ENCODE measurements at places on chromosomes 16 and 17. TPM values are rescaled to one million over a fixed set of nuclear protein-coding genes. Genes with fewer than 3 reads are reported as not detected.

SHMT1 gene
- 28.0 TPM for total RNA-seq

CBX2 gene
- total RNA-seq: 0.14 TPM

SAMD14 gene
- total RNA-seq: 9.7 TPM

PLA2G10 gene
- total RNA-seq: not detected

NOXO1 gene
- not detected for total RNA-seq

TTYH2 gene
- total RNA-seq: 2.4 TPM

USP31 gene
- total RNA-seq: 25.0 TPM

DDX19B gene
- total RNA-seq: 20.8 TPM

ACSM5 gene
- total RNA-seq: 11.0 TPM

FSCN2 gene
- 4.2 TPM for total RNA-seq

Measured in thoracic aorta (tissue), 2 donors.